ENCODE measurements at places on chromosomes 7 and 10.
A peak's percentile ranks its signal among the peaks of the same experiment; 100 is the strongest.

GRCh38 chr10:125062227-125062913, 98.0 kb downstream of the CTBP2 start:
- DNase-seq = no peak

DNA sequence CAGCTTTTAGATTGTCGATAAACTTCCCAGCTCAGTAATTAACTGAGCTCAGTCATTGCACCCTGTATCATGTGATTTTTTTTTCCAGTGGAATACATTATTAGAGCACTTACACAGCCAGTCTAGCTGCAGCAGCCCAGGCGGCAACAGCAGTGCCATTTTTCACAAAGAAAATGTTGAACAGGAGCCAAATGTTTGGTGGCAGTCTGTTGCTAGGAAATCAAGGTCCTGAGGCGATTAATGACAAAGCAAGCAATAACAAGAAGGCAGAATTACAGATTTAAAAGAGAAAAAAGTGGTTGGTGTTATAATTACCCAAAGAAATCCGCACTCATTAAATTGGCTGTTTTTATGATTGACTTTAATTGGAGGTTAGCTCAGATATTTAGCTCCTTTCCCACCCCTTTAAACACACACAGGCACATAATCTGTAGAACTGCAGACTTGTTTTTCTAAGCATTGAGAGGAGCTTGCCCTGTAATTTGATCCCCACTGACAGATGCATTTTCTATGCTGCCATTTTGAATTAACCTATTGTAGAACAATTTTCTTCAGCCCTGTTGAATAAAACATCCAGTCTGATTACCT, 267.4 kb downstream of the ADK start:
- no peak for DNase-seq

- no peak for DNase-seq
Observed at GRCh38 chr7:23712368-23713284, 2.6 kb downstream of the STK31 start.

DNA sequence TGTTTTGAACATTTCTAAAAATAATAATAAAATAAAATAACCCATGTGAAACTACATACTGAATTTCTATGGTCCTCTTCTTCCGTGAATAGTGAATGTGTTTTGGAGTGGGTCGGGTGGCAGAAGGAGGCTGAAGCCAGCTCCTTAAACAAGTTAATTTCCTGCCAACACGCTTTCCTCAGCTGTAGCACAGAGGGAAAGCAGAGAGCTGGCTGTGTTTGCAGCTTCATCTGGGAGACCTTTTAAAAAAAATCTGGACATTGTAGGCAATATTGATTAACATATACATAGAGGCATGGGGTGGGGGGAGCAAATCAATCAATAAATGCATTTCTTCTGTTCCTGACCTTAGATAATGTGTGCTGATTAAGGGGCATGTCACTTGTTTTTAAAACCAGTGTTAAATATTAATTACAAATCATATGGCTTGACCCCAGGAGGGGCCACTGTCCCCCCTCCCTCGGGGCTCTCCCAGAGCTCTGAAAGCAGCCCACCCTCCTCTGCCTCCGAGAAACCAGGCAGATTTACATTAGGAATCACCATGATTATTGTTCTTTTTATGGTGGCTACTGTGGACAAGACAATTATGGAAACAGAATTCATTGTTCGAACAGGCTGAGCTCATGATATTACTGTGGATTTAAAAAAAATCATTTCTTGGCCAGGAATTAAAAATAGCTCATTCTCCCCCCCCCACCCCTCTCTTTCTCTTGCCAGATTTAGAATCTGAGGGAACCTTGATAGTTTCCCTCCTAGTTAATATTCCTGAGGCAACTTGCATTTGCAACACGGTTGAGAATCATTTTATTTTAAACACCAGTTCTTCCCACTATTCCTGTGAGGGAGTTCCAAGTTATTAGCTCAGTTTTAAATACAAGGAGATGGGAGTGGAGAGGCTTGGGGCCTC, 100.5 kb upstream of the CARD11 start:
- DNase-seq = no peak

- DNase-seq = no peak
Observed at GRCh38 chr10:78630944-78631838, 437.6 kb upstream of the ZMIZ1 start.

- no peak for DNase-seq
Observed at GRCh38 chr10:50851884-50852671, 33.3 kb downstream of the A1CF start.

DNA sequence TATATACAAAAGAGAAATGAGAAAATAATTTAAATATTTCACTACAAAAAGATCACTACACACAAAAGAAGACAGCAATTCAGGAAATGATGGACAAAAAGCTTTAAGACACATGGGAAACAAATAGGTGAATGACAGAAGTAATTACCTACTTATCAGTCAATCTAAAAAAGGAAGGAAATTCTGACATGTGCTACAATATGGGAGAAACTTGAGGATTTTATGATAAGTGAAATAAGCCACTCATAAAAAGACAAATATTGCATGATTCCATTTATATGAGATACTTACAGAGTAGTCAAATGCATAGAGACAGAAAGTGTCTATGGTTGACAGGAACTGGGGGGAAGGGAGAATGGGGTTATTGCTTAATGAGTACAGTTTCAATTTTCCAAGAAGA, 339.2 kb downstream of the CALN1 start:
- no peak for DNase-seq

- no peak for DNase-seq
Observed at GRCh38 chr10:118994321-118994720, 35.2 kb upstream of the NANOS1 start.

GRCh38 chr7:91940572-91941341, at the start of gene AKAP9:
Gene AKAP9, plus strand, starts transcription at chr7:91940862. Its CDS starts 238 bp downstream, at chr7:91941100.
- DNase-seq = peak; percentile 74

- DNase-seq = no peak
Observed at GRCh38 chr7:108557617-108558016, 11.9 kb downstream of the THAP5 start.

- DNase-seq = no peak
Observed at GRCh38 chr7:117495308-117495707, 15.5 kb downstream of the CFTR start.

- DNase-seq = no peak
Observed at GRCh38 chr10:28985137-28985885, 303.6 kb upstream of the LYZL1 start.

- no peak for DNase-seq
Observed at GRCh38 chr10:114680543-114681117, 22.6 kb upstream of the ABLIM1 start.

DNA sequence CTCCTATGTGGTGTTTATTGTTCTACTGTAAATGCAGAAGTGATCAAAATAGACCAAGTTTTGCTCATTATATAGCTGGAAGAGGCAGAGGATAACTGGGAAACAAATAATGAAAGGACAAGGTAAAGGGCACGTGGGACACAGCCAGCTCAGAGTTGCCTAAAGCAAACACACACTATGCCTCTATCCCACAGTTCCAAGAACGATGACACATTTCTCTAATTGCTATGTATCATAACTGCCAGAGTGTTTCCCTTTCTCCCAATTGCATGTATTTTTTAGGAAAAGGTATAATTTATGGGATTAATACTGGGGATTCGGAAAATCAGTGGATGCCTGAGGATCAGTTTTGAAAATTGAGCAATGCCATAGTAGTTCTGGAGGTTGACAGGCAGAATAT, 49.0 kb downstream of the CCDC71L start:
- no peak for DNase-seq

GRCh38 chr10:87928996-87929395, 65.6 kb downstream of the PTEN start:
- DNase-seq = no peak

DNA sequence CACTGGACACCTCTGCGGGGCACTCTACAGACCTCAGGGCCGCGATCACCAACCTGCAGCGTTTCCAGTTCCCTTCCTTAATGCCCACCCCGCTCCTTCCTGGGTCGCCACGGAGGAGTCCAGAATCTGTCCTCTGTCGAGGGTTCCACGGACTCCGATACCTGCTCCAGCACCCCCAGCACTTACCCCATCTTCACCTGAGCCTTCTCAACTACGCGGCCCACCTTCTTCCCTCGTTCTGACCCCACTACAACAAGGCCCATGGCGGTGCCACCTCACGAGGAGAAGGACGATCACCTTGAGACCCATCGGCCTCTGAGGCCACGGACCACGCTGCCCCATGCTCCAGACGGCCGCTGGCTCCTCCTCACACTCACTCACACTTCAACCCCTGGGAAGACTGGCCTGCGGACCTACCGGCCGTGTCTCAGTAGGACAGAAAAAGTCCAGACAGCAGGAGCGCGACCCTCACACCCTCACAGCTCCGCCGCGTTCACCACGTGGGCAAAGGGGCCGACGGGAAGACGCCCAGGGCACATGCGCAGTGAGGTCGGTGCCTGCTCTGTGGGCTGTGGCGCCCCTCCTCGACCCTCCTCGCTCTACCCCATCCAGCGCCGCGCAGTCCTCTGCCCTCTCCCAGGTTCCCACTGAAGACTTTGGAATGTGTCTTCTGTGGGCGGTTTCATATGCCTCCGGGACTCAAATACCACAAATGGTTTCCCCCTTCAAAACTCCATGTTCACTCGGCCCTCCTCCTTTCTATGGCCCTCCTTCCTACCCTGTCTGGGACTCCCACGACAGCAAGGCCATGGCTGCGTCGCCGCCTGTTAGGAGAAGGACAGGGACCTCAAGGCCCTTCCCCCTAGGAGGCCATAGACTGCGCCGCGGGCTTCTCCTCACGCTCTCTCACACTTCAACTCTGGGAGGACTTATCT, 193.9 kb upstream of the PHF14 start:
- no peak for DNase-seq

GRCh38 chr7:134129856-134130523, 2.9 kb downstream of the LRGUK start:
- no peak for DNase-seq

DNA sequence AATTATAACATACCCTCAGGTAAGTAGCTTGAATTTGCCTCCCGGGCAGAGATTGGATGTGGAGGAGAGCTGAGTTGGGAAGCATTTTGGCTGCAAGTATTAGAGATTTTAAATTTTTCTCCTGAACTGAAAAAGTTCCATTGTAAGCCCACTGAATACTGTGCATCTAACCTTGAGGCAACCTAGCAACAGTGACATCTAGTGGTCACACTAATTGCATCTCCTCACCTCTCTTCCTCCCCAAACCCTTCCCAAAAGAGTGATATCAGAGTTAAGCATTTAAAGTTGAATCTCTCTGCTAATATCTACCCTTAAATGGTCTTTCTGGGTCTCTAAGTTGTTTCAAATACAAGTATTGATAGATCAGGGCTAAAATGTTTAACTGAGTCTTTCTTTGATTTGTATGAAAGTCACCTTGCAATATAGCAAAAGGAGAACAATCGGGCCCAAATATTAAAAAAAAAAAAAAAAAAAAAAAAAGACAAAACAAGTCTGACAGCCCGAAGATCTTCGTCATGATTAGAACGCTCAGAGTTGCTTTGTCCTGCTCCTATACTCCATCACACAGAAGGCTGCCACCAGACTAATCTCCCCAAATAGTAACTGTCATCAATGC, 40.4 kb upstream of the DLX5 start:
- no peak for DNase-seq

- DNase-seq = no peak
Observed at GRCh38 chr7:54544527-54545240, 2.5 kb downstream of the VSTM2A start.

GRCh38 chr7:121385800-121386179, 10.3 kb downstream of the FAM3C start:
- DNase-seq = no peak

GRCh38 chr10:19638182-19638895, 177.9 kb upstream of the PLXDC2 start:
- no peak for DNase-seq

DNA sequence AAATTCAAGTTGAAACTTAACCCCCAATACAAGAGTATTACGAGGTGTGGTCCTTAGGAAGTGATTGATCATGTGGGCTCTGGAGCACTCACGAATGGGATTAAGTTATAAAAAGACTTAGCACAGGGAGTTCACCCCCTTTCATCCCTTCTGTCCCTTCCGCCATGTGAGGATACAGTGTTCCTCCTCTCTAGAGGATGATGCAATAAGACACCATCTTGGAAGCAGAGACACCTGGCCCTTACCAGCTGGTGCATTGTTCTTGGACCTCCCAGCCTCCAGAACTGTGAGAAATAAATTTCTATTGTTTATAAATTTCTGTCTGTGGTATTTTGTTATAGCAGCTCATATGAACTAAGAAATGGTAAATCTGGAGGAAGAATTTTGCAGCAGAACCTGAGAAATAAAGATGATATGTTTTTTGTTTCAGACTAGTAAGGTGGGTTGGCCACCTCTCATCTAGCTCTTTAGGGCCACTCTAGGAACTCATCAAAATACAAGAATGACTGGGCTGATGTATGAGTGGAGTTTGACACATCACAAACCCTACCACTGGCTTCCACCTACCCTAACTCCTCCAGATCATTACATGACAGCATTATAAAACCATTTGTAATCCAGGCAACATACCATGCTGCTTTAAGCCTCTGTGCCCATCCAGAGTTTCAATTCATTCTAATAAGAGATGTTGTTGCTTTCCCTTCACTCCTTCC, 22.4 kb downstream of the SLC26A5 start:
- no peak for DNase-seq

- no peak for DNase-seq
Observed at GRCh38 chr10:52984169-52984568, 211.6 kb upstream of the MBL2 start.

- no peak for DNase-seq
Observed at GRCh38 chr7:19408706-19409220, 263.5 kb upstream of the FERD3L start.

DNA sequence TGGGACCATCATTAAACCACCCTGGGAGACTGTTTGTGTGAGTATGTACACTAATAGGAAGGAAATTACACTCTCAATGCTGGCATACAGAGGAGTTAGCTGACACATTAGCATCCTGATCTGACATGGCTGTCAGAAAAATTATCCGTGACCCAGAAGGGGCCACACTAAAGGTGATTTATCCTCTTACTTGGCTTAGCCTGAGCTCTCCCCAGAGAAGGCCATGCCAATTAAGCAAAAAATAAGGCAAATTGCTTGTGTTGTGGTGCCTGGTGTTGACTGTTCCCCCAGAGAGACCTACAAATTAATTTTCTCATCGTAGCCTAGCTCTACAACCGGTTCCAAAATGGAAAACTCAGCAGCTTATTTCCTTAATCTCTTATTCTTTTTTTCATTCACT, 992.3 kb downstream of the KCNMA1 start:
- DNase-seq = no peak

GRCh38 chr7:68425377-68425776, 1172.9 kb upstream of the AUTS2 start:
- DNase-seq = no peak

All from hypothalamus (tissue), 51 donors.